ENCODE measurements at places on chromosomes 12 and 14.
A peak's percentile ranks its signal among the peaks of the same experiment; 100 is the strongest.

GRCh38 chr14:67186172-67186768, 3.0 kb upstream of the GARIN2 start:
- DNase-seq = peak; percentile 38

DNA sequence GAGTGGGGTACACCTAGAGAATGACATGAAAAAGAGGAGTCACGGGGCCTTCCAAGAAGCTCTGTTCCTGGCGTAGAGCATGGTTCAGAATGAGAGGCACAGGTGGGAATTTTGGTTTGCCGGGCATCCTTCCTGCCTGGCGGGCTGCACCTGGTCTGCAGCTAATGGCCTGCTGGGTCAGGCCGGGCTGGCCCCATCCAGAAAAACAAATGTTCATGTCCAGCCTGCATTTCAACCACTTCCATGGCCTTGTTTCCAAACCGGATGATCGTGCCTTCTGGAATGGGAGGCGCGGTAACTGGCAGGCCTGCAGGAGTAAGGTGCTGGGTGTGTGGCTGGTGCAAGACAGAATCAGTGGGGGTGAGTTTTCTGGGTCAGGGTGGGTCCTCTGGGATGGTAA, 14.4 kb downstream of the TEAD4 start:
- no peak for DNase-seq

GRCh38 chr14:89616852-89617341, 199.9 kb upstream of the FOXN3 start:
- DNase-seq = peak; percentile 34

DNA sequence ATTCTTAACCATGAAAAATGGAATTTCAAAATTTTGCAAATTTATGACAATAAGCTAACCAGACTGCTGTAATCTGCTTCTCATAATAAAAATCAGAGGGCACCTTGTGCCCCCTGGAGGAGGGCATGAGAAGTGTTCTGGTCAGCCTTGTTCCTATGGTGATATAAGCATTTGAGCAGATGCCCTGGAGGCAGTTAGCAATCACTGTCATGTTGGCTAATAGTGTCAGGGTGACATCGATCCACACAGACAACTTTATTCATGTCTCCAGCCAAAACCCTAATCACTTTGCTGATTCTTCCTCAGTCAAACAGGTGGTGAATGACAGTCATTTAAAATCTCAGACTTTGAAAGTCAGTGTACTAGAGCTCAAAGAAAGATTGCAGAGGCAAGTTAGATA, 943.0 kb downstream of the GALC start:
- DNase-seq = peak; percentile 34

DNA sequence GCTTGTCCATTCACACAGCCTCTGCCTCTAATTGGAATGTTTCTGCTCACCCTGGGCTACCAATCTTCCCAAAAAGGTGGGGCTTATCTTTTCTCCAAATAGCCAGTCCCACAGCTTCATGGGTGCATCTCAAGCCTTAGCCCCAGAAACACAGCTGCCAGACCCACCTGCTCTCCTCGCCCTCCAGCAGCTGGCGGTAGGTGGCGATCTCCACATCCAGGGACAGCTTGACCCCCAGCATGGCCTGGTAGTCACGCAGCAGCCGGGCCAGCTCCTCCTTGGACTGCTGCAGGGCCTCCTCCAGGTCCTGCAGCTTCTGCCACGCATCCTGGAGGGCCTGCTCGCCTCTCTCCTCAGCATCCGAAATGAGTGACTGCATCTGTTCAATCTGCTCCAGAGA, 11.1 kb downstream of the KRT77 start:
- no peak for DNase-seq

Measured in DND-41 (cell line).